ENCODE measurements at places on chromosomes 3 and 15. TPM values are rescaled to one million over a fixed set of nuclear protein-coding genes. Genes with fewer than 3 reads are reported as not detected.
A peak's percentile ranks its signal among the peaks of the same experiment; 100 is the strongest.

- DNase-seq, result peak; percentile 72
These were observed 55.0 kb upstream of the CHD2 start for GRCh38 chr15:92845126-92845508.

DNA sequence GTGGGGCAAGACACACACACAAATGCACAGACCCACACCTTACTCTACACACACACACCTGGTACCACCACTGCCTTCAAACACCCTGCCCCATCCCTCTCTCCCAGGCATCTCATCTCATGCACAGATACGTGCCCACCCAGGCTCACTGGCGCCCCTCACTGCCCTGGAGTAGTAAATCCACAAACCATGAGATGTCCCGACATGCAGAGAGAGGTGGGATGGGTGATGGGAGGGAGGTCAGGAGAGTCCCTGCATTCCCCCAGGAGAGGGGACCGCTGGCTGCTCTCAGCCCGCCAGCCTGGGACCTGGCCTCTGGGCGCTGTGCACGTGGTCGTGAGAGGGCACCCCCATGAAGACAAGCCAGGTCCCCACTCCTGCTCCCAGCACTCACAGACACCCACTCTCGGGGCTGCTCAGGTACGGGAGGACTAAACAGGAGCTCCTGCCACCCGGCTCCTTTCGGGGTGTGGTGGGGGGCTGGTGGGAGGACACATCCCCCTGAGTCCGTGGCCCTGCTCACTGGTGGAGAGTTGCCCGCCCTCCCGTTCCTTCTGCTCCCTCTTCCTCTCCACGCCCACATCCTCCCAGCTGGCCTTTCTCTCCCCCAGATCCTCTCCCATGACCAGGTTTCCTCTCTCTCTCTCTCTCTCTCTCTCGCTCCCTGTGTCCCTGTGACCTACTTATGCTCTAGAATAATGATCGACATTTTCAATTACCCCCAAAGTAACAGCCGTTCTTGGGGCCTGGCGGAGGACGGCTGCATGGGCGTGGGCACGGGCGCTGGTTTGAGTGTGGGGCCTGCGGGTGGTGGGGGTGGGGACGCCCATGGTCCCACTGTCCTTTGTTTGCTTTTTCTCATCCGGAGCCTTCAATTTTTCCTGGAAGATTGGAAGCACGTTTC is 18.9 kb upstream of the CSPG4 start:
- no peak for DNase-seq

DNA sequence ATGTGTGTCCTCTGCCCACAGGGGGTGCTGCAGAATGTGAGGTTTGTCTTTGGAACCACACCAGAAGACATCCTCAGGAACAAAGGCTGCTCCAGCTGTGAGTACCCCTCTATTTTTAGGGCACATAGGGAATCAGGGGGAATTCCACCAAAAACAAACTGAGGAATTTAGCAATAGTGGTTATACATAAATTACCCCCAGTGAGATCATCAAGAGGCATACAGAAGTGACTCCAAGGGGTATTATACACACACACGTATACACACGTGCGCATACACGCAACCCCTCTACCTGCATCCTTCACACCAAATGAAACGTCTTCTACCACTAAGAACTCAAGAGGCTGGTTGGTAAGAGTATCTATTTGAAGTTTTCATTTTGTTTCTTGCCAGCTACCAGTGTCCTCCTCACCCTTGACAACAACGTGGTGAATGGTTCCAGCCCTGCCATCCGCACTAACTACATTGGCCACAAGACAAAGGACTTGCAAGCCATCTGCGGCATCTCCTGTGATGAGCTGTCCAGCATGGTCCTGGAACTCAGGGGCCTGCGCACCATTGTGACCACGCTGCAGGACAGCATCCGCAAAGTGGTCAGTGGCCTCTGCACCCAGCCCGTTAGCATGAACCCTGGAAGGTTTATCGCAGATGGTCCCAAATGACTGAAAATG is 2.9 kb downstream of the THBS1 start:
- peak; percentile 17 for DNase-seq

- DNase-seq, result no peak
These were observed 97.4 kb downstream of the DTWD1 start for GRCh38 chr15:49718234-49718633.

DNA sequence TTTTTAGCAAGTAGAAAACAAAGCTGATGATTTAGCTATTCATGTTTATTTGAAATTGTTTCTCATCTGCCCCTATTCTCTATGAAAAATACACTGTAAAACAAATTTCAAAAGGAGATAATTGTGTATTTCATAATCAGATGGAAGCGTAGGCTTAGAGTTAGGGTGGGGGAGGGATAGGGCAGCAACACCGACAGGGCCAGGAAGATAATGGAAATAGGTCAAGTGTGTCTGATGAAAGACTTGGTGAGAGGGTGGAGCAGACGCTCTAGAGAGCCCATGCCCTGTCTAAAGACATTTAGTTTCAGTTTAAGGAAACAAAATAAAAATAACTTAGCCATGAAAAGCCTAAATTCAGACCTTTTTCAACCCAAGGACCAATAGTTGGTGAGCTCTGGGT is 51.6 kb upstream of the ARL6 start:
- no peak for DNase-seq

DNA sequence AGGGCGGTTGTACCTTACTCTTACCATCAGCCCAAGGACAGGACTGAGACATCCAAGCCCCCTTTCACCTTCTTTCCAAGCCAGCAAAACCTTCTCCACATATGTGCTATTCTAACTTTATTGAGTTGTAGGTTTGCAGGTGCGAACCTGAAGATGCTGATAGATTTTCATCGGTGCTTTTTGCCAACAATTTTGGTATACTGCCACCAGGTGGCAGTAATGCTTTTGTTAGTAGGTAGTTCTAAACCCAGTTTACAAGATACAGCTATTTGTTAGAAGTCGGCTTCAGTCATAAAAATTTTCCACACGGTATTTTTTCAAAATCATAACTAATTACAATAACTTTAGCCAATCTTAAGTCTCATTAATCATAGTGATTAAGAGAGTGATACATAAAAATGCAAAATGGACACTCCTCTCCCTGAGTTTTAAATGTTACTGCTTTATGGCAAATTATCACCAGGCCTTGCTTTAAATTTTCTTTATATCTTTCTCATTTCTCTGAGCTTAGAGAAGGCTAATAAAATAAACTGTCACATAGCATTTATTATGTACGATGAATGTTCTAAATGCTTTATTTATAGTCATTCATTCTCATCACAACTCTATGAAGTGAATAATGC is 636 bp downstream of the TBC1D21 start:
- DNase-seq, result peak; percentile 19

DNA sequence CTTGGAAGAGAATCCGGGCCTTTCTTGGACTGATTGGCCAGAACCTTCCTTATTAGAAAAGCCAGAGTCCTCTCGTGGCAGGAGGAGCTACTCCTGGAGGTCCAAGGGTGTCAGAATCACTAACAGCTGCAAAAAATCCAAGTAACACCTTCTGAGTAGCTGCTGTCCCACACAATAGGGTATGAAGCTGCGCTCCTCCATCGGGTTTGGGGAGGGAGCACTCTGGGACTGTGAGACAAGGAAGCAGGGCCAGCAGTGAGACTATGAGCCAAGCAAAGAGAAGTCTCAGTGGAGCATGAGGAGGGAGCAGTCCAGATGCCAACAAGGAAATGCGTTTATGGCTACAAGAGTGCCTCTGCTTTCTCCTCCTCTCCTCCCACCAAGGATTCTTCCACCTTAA is 21.7 kb downstream of the SEMA3G start:
- DNase-seq, result no peak

The TGM4 gene
- polyA plus RNA-seq, result not detected

The FOXL2 gene
- polyA plus RNA-seq, result 3.6 TPM

The SCN5A gene
- polyA plus RNA-seq, result 0.09 TPM

GRCh38 chr3:141266797-141267555 is 35.4 kb downstream of the PXYLP1 start:
- DNase-seq, result no peak

- no peak for DNase-seq
These were observed 52.6 kb upstream of the SEC61A1 start for GRCh38 chr3:127999509-128000106.

DNA sequence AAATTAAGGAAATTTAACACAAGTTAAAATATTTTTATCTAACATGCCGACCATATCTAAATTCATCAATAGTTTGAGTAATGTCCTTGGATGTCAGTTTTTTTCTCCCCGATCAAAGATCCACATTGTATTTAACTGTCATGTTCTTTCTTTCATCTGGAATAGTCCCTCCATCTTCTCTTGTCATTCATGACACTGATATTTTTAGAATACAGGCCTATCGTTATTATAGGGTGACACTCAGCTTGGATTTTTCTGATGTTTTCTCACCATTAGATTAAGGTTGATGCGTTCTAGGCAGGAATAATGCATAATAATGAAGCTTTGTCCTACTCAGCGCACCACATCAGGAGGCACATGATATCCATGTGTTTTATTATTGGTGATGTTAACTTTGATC is 13.2 kb upstream of the PYGO1 start:
- DNase-seq, result no peak

DNA sequence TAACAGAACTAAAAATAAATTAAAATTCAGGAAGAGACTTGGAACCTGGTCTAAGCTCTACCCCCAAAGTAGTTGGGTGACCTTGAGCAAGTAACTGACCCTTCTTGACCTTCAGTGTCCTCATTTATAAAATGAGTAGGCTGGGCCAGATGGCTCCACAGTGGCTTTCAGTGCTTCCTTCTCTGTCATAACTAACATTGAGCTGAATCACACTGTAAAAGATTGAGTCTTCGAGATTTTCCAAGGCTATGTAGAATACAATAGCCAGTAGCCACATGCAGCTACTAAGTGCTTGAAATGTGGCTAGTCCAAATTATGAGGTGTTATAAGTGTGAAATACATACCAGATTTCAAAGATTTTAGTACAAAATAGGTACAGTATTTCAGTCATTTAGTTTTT is 313.3 kb downstream of the MECOM start:
- DNase-seq, result no peak

The AMOTL2 gene
- polyA plus RNA-seq, result 40.7 TPM

The GRK7 gene
- not detected for polyA plus RNA-seq

DNA sequence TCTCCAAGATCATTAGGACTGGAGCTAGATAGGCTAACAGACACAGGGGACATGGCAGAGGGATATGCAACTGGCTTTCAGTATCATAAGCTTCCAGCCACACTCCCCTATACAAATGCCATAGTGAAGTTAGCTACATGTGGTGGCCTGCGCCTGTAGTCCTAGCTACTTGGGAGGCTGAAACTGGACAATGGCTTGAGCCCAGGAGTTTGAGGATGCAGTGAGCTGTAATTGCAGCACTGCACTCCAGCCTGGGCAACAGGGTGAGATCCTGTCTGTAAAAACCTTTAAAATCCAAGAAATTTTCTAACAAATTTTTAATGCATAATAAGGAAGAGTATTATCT is 37.3 kb downstream of the DLG1 start:
- DNase-seq, result no peak

The CCR9 gene
- polyA plus RNA-seq, result not detected

DNA sequence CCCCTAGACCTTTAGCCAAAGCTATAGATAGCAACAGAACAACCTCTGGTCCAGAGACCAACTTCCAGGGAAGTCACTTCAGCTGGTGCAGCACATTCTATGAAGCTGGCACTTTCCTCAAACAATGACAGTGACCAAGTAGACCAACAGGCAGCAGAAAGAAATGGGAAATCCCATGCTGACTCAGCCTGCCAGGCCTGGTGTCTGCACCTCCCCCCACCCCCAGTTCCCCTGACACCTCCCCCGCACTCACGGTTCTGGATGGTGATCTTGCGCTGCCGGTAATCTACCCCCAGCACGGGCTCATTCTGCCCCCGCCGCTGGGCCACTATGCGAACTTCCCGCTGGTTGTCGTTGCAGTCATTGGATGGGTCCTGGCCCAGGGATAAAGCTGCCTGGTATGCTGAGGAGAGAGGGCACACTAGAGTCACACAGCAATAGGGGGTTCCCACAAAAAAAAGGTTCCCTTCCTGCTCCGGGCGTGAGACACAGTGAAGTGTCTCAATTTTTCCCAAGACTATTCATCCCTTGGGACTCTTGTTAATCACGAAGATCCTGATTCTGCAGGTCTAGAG is 17.0 kb downstream of the ILDR1 start:
- no peak for DNase-seq

DNA sequence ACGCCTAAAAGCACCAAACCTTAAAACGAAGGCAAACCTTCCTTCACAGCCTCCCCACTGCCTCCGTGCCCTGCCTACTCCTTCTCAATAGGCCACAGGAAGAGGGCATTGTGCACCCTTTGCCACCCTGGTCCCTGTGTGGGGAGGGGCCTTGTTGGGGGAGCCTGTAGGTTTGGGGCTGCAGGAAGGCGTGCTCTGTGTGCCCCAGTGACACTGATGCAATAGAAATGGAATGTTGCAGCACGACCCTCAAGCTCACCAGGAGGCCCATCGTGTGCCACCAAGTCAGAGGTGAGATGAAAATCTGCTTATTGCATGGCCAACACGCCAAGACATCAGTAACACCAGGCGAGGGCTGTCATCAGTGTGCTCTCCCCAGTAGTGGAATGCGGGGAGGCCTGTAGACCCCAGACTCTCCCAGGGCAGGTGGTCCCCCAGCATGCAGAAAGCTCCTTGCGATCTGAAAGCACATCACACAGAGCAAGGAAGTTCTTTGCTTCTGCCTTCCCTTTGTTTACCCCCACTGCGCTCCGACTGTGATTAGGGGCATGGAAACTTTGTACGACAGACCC is 86.2 kb downstream of the ASB7 start:
- DNase-seq, result no peak

DNA sequence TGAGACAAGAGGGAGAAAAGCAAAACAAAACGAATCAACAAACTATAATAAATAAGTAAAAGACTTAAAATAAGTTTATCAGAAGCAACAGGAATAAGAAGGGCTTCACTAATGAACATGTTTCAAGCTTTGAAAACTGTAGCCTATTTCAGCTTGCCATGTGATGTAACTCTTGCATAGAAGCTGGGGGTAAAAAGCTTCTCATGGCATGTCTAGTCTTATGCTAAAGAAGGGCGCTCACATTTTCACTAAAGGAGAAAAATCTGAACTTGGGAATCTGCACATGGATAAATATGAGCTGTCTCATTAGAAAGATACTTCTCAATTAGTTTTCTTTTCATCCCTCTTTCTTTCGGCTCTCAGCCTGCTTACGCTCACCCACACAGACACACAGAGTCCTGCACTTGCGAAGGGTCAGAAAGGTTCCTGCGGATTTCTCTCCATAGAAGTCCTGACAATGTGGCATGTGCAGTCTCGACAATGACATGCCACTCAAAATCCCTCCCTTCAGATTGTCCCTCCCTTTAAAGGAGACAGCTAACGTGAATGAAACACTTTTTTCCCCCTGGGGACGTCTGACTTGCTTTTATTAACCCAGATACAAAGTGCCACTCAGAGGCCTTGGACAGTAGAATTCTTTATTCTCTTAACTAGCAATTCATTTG is 568.9 kb upstream of the NR2F2 start:
- no peak for DNase-seq

The P2RY1 gene
- 0.20 TPM for polyA plus RNA-seq

GRCh38 chr3:97699889-97700288 is 64.7 kb upstream of the ARL6 start:
- no peak for DNase-seq

GRCh38 chr3:161443921-161444693 is 52.5 kb upstream of the OTOL1 start:
- DNase-seq, result no peak

- DNase-seq, result peak; percentile 16
These were observed 15.3 kb downstream of the SEC61A1 start for GRCh38 chr3:128067489-128067888.

GRCh38 chr15:59299929-59300617 is 72.6 kb downstream of the MYO1E start:
- peak; percentile 91 for DNase-seq

The EIF3J gene
- 88.5 TPM for polyA plus RNA-seq

All from A549 (cell line).